Activated CD8-positive, alpha-beta memory T cell treated with anti-CD3 and anti-CD28 coated beads for 24 hours (primary cell): ENCODE measurements at places on chromosomes 3 and 15.

GRCh38 chr3:39641274-39641673 is 168.1 kb upstream of the MYRIP start:
- no peak for DNase-seq

DNA sequence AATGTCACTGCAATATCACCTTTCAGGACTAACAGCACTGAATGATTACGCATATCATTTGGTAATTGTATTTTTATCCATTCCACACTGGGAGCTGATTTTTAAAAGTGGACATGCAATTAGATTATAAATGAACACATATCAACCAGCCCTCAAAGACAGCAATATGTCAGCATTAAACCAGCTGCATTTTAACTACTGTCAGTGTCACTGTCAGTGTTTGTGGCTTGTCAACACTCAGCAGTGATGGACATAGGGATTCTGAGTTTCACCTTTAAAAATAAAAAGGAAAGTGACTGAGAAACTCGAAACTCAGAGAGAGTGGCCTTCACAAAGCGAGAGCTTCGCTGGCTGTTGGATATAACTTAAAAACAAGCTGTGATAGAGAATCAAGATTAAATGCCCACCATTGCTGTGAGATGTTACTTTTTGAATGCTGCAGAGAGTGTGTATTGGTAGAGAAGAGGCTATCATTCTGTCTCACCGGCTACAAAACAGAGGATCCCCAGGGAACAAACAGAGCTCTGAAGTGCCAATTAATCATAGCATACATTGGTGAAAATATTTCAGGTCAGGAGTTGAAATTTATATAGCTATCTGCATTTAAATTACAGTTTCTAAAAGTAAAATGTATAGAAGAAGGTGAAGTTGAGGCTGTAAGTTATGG is 635.8 kb downstream of the SQOR start:
- no peak for DNase-seq

GRCh38 chr15:69903470-69904469 is 193.9 kb downstream of the TLE3 start:
- no peak for DNase-seq

DNA sequence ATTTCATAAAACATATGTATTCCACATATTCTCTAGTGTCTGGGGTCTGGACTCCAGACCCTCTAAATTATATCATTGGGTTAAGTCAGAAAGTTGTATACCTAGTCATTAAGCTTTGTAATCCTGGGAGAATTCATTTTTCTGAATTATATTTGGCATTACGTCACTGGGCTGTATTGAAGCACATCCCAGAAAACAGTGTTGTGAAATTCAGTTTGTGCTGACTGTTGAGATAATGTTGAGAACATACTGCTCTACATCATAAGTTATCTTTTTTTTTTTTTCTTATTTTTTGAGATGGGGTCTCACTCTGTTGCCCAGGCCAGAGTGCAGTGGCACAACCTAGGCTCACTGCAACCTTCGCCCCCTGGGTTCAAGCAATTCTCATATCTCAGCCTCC is 153.1 kb upstream of the STT3B start:
- no peak for DNase-seq

DNA sequence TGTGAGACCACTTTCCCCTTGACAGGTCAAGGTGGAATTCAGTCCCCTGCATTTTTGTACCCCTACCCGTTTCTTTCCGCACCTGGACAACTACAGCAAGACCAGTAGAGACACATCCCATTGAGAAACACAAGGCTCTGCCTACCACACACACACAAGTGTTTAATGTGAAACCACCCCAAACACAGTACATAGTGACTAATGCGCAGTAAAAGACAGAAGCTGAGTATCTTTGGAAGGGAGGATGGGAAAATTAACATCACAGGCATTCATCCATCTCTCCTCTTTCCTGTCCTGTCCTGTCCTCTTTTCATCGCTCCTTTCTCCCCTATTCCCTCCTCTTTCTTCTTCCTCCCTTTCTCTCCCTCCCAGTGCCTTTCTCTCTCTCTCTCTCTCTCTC is 64.8 kb downstream of the SCN11A start:
- no peak for DNase-seq

DNA sequence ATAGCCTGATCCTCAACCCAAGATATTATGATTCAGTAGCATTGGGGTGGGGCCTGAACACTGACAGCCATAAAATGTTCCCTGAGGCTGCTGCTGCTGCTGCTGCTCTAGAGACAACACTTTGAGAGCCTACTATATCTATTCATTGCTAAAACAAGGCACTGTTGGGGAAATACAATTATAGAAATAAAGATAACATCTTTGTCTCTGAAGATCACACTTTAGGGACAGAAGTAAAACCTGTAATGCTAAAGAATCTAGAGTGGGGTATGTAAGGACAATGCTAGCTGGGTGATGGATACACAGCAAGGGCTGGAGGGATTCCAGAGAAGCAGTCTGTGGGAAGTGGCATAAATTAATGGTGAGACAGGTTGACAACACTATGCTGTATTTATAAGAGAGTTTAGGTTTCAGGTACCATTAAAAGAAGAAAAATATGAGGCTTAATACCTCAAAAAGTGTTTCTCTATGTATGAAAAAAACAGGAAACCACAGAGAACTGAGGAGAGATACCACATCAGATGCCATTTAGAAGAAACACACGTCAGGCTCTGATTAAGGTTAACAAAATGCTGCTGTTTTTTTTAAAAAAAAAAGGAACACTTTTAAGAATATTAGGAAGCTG is 115.9 kb downstream of the CBLB start:
- no peak for DNase-seq

DNA sequence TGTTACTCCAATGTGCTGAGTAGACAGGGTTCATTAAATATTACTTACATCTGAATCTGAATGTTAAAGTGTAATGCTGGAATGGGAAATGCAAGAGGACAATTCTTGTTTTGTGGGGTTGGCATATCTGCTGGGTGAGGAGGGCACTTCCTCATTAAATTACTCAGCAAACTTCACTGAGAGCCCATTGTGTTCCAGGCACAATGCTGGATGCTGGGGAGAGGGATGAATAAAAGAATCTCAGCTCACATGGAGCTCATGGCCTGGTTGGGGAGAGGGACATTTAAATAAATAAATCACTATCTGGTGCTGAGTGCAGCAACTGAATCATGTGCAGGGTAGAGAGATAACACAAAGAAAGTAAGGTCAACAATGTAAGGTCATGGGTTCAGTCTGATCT is 199.2 kb upstream of the CFAP20DC start:
- no peak for DNase-seq

GRCh38 chr3:171026597-171027293 is at the start of gene SLC2A2:
Gene SLC2A2, minus strand, starts transcription at chr3:171026720. Its CDS starts 50 bp downstream, at chr3:171026670.
- DNase-seq = no peak

DNA sequence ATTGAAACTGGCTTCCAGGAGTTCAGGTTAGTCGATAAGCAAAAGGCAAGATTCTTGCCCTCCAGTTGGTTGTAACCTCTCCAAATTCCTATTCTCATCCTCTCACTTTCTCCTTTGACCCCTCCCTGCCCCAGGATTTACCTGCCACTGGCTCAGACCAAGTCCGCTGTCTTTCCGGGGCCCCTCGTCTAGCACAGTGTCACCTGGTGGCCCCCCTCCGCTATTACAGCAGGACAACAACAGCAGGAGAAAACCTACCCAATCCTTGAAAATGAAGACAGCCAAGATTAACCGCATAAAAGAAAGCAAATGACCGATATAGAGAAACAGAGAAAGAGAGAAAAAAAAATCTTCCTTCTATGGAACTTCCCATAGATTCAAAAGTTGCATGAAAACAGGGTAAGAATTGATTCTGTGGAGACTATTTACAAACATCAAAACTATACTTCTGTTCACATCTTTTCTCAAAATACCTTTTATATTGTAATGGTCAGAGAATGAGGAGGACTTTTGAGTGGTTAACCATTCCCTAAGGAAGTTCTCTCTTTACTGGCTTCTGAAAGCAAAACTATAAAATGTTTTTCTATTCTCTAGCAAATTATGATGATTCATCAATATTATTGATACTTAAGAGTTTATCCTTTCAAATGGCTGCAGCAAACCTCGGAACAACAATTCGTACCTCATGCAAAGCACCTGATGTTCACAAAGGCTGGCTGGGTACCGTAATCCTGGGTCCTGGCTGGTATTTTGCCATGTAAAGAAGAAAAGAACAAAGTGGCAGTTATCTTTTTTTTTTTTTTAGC is 10.0 kb upstream of the ST8SIA2 start:
- DNase-seq = no peak

DNA sequence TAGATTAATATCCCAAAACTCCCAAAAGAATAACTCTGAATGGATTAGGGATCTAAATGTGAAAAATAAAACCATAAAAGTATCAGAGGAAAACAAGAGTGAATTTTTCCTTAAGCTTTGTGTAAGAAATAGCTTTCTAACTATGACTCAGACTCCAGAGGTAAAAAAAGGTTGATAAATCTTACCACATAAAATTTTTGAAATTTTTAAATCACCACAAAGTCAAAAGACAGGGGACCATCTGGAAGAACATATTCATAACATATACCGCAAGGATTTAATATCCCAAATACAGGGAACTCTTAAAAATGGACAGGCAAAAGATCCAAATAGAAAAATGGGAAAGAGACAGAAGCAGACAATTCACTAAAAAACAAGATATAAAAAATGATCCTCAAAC is 145.0 kb downstream of the ARNT2 start:
- no peak for DNase-seq

DNA sequence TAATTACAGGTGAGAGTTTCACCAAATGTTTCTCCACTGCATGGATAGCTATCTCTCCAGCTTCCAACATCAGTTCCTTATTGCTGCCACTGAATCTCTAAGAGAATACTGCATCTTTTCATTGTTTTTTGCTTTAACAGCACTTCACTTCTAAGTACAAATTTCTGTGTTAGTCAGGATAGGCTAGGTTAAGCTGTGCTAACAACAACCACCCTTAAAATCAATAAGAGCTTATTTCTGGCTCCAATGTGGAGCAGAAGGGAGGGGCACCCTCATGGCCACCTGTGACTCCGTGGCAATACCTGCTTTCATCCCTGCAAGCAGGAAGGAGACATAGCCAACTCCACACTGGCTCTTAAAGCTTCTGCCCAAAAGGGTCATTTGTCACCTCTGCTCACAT is 36.4 kb upstream of the CORO2B start:
- DNase-seq = no peak

GRCh38 chr3:40886660-40887425 is 312.5 kb upstream of the CTNNB1 start:
- no peak for DNase-seq

DNA sequence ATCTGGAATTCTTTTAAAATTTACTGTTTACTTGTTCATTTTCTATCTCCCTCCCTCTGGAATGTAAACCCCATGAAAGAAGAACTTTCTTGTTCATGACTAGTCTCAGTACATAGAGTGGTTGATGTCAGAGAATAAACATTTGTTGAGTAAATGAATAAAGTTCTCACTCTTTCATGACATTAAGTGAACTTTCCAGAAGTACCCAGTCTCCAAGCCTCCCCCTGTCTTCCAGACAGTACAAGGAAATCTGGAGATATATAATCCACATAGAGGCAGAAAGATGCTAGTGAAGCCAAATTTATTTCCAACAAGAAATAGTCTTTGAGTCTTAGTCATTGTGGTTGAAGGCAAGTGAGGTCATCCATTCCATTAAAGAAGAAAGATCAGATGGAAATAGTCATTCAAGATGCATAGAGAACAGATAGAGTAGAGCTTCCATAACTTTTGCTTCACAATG is 71.5 kb upstream of the GALNT15 start:
- no peak for DNase-seq

GRCh38 chr3:189132839-189133238 is 38.9 kb upstream of the TPRG1 start:
- DNase-seq = no peak

DNA sequence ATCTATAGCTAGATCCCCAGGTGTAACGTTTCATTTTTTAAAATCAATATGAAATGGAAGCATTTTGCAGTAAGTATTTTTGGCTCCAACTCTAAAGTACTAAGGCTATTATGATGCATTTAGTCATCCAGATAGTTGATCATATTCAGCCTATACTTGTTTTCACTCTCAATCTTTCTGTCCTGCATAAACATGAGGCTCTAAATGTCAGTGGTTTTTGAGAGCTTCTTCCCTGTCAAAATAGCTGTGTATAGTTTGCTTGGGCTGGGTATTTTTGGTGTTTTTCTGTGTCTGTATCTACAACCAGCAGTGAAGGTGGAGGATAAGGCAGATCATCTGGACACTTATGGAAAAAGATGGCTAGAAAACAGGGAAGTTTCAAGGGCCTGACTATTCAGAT is 128.0 kb downstream of the LRRN1 start:
- DNase-seq = no peak

GRCh38 chr3:98780343-98780742 is 17.2 kb downstream of the ST3GAL6 start:
- DNase-seq = no peak

- DNase-seq = no peak
Measured at GRCh38 chr3:109269577-109270275, 46.6 kb downstream of the DPPA2 start.

DNA sequence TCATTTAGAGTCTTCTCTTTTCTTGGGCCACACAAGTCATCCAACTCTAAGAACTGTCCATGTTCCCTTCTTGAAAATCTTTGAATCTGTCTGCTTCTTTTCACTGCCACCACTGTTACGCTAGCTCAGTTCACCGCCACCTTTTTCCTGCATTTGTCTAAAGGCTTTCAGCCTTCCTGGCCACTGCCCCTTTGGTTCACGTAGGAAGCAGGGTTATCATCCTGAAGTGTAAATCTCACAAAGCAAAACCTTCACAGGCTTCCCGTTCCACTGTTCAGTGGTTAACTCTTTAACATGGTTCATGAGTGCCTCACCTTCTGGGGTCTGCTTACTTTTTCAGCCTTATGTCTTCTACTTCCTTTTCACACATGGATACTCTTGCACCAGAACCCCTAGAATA is 26.3 kb upstream of the CCDC39 start:
- no peak for DNase-seq

GRCh38 chr15:32872621-32873283 is 154.9 kb downstream of the GREM1 start:
- no peak for DNase-seq

- DNase-seq = no peak
Measured at GRCh38 chr3:176807938-176808337, 389.3 kb downstream of the TBL1XR1 start.

DNA sequence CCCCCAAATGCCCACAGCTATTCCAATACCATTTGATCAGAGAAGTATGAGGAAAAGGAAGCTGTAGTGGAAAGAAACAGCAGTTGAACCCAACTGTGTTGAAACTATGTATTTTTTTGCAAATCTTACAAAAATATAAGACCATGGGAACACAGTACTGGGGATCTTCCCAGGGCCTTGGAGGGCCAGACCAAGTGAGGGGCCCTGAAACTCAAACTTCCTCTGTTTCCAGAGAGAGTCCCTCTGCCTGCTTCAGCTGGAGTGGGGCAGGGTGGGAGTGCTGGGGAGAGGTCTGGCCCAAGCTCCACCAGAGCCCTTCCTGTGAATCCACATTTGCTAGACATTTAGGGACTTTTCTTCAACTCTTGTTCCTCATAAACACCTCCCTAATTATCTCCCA is 263.9 kb downstream of the CHST2 start:
- DNase-seq = no peak

- no peak for DNase-seq
Measured at GRCh38 chr3:49029563-49029884, 326 bp upstream of the IMPDH2 start.

- no peak for DNase-seq
Measured at GRCh38 chr3:8629151-8630021, 15.2 kb downstream of the SSUH2 start.

- DNase-seq = no peak
Measured at GRCh38 chr3:44511238-44511566, 33.7 kb upstream of the ZNF445 start.

- no peak for DNase-seq
Measured at GRCh38 chr3:129398803-129399144, 29.7 kb downstream of the EFCAB12 start.
